ENCODE measurements at places on chromosomes 2 and 18.

DNA sequence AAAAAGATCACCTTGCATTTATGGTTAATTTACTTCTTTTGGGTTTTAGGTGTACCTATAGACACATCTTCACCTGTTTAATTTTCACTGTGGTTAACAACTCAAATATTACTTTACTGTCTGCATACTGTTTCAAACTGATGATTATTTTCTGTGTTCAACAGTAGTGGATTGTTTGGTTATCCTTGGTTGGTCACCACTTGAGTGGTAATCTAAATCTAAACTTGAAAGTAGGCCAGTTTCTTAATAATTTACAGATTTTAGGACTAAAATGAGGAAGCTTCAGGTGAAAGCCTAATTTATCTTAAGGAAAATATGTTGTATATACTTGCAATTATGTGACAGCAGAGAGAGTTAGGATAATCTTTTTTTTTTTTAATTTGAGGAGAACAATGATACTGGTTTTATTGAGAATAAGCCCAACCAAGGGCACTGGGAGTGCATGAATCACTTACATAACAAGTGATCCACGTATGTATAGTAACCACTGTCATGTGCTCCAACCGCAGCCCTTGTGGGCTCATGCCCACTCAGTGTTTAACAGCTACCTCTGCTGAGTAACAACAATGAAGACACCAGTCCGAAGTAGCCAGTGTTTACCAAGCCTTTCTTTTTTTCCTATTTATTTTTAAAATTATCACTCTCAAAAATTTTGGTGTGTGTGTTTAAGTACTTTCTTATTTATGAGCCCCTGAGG is 31.0 kb upstream of the WDSUB1 start:
- peak; percentile 5 for DNase-seq

DNA sequence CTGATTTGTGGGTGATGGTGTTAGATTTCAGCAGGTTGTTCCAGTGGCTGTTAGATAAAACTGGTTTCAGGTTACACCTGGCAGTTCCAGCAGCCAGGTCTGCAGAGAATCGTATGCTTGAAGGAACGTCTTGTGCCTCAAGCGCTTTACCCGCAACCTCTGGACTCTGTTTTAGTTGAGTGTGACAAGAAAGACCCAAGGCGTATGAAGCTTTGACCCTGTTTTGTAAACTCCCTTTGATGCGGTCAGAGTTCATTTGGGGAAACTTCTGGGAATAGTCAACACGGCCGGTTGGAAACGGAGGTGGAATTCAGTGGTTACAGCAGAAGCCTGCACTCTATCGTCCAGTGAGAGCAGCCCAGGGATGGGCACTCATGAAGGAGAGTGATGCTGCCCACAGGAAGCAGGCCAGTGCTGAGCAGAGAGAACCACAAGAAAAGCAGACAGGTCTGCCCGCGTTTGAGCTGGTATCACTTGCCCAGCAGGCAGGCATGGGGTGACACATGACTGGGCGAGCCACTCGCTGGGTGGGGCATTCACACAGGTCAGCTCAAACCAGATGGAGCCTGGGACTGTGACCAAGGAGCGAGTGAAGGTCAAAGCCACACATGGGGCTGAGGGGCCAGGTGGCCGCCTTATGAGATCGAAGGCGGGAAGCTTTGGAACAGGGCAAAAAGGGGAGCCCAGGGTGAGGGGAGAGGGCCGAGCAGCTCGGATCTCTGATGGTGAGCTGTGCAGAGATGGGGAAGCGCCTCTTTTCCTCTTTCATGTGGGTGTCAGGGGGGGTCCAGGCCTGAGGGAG is 99.6 kb upstream of the MBOAT2 start:
- DNase-seq, result no peak

GRCh38 chr18:61827591-61827990 is 65.2 kb downstream of the RNF152 start:
- no peak for DNase-seq

GRCh38 chr2:96565111-96565510 is 28.6 kb downstream of the ARID5A start:
- DNase-seq, result no peak

- peak; percentile 53 for DNase-seq
These were observed 23.7 kb downstream of the METTL8 start for GRCh38 chr2:171410101-171410500.

GRCh38 chr2:209688385-209688784 is 83.2 kb upstream of the UNC80 start:
- DNase-seq, result no peak

DNA sequence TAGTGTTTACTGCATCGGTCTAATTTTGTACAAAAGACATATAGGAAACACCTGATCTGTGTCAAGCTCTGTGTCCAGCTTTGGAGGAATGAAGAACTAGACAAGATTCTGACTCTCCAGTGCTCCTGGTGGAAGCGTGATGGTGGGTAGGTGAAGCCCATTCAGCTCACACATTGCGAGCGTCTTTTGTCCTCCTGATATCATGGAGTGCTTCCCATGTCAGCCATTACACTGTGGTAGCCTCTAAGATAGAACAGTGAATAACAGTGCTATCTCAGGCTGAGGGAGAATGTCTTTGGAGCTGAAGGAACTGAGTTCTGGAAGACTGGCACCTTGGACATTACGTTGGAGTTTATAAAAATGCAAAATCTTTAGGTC is 350.2 kb downstream of the CYRIA start:
- DNase-seq, result no peak

DNA sequence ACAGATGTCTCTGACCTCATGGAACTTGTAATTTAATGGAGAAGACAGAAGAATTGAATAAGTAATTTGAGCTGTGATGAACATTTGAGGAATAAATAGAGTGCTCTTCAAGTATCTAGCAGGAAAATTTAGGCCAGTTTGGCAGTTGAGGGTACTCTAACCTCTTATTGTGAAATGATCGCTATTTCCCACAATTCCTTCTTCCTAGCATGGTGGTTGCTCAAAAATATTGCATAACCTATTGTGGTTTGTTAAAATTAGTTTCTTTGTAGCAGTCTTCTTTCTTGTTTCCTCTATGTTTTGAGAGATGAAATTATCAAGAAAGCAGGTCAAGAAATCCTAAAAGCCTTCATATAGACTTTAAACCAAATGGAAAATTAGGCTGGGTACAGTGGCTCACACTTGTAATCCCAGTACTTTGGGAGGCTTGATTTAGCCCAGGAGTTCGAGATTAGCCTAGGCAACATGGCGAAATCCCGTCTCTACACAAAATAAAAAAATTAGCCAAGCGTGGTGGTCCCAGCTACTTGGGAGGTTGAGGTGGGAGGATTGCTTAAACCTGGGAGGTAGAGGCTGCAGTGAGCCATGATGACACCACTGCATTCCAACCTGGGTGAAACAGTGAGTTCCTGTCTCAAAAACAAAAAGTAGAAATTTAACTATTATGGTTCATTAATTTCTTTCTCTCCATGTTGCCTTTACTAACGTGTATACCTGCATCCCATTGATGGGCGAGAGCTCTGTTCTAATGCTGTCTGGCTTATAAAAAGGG is 58.7 kb downstream of the RBKS start:
- DNase-seq, result no peak

- DNase-seq, result no peak
These were observed 206.9 kb downstream of the TNS1 start for GRCh38 chr2:217795706-217796465.

DNA sequence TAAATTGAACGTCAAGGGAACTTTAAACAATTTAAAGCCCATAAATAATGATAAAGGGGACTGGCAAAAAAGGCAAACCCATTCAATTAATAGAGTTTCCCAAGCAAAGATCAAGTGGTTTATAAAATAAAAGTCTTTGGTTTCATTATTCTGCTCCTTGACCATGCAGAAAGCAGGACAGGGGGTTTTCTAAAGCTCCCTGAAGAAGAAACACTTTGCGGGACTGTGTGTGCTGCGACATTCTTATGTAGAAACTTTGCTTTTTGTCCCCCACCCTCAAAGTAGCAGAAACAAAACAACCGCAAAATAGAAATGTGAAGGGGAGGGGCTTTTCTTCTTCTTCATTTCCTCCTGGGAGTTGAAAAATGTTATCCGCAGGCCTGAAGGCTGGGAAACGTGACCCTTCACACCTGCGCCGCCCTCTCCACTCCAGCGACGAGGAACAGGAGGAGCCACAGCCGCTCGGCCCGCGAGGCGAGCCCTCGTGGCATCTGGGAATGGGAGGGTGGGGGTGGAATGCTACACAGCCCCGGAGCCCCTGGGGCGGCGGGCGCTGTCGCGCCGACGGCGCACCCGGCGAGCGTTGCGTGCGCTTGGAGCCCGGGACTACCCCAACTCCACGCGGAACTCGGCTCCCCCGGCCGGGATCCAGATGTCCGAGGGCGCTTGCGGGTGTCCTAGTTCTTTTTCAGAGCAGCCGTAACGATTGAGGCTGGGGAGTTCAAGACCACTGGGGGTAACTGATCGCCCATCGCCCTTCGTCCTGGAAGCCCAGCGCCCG is 4.3 kb upstream of the GBX2 start:
- DNase-seq, result no peak

DNA sequence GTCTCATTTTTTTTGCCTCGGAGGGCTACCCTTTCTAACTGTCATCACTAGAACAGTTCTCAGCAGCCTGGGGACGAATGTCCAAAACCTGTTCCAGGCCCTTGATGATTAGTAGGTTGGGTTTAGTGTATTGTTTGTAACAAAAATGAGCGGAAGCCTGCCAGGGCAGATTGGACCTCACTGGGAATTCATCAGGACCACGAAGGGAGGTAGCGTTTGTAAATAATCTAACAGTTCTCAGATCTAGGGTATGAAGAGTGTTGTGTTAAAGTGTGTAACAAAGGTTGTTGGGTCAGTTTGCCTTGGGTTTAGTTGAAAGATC is 799 bp downstream of the CEP68 start:
- no peak for DNase-seq

- no peak for DNase-seq
These were observed 97.2 kb upstream of the GPR45 start for GRCh38 chr2:105144152-105144940.

DNA sequence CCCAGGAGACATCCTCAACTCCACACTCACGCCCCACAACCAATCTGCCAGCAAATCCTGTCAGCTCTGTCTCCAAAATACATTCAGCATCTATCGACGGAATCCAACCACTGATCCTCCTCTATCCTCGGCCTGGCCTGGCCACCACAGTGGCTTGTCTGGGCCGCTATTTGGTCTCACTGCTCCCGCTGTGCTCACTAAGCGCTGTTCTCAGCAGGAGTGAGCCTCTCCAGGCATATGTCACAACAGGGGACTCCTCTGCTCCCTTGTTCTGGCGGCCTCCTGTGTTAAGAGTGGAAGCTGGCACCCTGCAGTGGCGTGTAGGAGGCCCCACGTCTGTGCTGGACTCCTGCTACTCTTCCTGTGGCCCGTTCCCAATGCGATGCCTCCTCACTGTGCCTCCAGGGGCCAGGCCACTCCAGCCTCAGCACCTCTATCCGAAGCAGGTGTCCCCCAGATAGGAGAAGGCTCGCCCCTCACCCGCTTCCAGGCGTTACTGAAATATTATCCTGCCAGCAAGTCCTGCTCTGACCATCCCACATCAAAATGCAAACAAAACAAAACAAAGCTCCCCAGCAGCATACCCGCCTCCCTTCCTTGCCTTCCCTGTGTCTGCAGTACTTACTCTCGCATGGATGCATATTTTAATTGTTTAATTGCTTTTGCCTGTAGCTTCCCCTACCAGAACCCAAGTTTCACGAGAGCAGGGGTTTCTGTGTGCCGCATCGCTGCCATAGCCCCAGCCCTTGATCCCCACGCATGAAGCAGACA is 39.9 kb downstream of the CENPO start:
- DNase-seq, result no peak

- DNase-seq, result no peak
These were observed 377.8 kb upstream of the POU3F3 start for GRCh38 chr2:104476075-104476474.

- DNase-seq, result no peak
These were observed 135.7 kb downstream of the NFATC1 start for GRCh38 chr18:79531386-79531785.

GRCh38 chr2:45770811-45771210 is 119.3 kb downstream of the PRKCE start:
- DNase-seq, result peak; percentile 60

DNA sequence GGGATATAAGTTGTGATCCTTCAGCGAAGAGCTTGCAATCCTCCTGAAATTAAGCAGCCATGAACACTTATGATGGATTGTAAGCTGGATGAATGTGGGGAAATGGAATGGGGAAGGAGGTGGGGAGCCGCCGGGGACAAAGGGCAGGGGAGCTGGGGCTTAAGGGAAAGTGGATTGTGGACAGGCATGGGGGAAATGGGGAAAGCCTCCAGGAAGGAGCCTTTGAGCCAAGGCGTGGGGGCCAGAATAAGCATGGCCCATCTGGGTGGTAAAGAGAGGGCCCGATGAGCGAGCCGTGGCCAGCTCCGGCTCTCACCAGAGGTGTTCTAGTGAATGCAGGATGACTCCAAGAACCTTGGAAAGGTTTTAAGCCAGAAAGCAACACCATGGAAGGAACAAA is 124.0 kb downstream of the SMAD7 start:
- no peak for DNase-seq

DNA sequence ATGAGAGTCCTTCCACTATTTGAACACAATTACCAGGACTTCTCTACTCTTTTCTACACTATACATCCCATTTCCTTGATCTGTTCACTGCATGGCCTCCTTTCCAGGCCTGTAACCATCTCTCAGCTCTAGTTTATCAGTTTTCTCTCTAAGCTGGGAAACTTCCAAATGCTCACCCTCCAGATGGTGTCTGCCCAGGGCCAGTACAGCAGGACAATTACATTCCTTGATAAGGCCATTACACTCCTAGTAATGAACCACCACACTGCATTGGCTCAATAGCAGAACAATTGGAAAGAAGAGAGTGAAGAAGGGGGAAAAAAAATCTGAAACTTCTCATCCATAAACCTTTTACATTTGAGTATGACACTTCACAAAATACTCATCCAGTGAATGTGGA is 359.1 kb downstream of the ALK start:
- peak; percentile 33 for DNase-seq

GRCh38 chr18:27627927-27628326 is 442.8 kb upstream of the CHST9 start:
- DNase-seq, result no peak

DNA sequence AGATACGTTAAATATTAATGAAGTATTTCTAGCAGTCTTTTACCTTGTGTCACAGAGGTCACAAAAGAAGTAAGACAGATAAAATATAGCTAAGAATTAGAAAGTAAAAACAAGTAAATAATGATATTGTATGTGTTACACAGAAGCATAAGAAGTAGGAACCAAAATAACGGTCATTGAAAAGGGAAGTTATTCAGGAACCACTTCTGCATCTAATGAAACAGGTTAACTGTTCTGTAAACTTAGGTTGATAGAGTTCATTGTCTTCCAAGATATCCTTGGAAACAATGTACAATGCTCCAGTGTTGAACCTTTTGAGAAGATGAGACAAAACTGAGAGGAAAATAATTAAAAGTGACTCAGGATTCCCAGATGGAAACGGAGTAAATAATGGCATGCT is 57.1 kb upstream of the CD302 start:
- no peak for DNase-seq

GRCh38 chr2:215829261-215829660 is 184.1 kb downstream of the MREG start:
- DNase-seq, result no peak

GRCh38 chr2:205696927-205697441 is 14.7 kb downstream of the NRP2 start:
- DNase-seq, result peak; percentile 63

All from IMR-90 (cell line).